C1 segment of cervical spinal cord (tissue), 14 donors: ENCODE measurements at places on chromosomes 3 and 15.

DNA sequence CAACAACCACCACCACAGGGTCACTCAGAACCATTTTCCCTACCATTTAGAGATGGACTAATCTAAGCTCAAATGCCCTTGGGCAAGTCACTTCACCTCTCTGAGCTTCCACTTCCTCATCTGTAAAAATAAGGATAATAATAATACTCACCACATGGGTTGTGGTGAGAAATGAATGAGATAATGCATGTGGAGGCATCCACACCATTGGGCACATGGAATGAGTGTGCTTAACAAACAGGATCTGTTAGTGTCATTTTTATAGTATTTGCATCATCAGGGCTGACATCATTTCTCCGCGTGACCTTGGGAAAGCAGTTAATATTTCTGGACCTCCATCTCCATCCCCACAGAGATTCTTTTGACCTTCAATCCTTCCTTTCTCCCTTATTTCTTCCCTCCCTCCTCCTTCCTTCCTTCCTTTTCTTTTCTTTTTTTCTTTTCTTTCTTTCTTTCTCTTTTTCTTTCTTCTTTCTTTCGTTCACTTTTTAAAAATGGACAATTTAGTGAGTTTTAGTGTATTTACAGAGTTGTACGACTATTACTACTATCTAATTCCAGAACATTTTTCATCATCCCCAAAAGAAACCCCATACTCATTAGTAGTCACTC lies 7.7 kb upstream of the RFT1 start:
- DNase-seq: no peak

DNA sequence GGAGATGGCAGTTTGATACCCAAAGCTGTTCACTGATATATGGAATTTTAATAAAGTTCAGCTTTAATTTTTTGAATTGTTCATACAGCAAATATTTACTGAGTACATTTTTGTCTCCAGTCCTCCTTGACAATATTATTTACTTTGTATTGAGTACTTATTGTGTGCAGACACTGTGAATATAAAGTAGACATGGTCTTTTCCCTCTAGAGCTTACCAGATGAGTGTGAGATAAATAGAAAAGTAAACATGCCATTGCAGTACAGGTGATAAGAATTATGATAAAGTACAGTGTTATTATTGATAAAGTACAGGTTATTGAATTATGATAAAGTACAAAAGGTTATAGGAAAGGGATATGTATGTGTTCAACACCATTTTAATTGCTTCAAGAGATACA lies 2.1 kb downstream of the UBA5 start:
- no peak for DNase-seq

DNA sequence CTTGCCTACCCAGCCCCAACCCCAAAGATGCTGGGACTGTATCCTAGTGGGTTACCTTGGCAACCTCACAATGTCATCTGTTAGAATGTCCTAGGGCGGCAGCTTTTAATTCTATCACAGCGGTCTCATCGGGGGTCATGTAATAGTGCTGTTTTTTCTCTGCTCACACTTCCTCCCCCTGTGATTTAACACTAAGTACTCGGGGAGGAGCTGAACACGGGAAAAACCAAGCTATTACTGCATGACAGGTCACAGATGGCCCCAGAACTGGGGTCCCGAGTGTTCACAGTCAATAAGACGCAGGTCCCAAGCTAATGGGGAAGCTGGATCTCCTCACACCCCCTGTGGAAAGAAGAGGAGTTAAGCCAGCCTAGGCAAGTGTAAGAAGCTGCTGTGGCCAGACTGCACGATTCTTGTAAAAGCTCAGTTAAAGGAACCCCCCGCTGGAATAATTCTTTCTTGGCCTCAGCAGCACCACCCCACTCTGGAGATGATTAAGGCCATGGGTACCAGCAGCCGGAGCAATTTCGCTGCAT lies 2.5 kb upstream of the RFTN1 start:
- no peak for DNase-seq

GRCh38 chr3:106092792-106093191 lies 224.0 kb upstream of the CBLB start:
- DNase-seq: no peak

DNA sequence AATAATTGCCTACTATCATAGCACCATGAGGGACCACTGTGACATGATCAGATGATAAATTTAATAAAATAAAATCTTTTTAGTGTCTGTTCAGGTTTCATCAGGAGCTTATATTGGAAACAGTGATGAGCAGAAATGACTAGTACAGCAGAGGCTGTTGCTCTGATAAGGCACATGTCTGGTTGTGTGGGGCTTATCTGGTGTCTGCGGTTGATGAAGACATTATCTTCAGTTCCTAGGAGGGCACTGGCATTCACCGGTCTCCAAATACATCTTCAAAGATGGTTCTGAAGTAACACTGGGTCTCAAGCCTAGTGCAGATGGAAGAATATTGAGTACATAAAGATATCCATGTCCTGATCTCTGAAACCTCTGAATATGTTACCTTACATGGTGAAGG lies 125.3 kb downstream of the SUCNR1 start:
- DNase-seq: no peak

DNA sequence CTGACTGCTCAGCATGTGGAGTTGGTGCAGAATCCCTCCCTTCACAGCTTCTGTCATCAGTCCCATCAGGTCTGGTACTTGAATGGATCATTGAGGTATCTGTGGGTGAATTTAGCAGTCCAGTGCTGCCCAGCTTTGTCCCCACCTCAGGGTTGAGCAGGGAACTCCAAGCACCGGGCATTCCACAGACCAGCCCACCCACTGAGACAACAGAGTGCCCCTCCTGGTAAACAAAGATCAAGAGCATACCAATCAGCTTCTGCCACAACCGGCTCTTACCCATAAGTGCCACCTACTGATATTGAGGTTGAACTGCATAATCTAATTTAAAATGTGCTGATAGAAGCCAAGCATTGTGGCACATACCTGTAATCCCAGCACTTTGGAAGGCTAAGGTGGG lies 57.1 kb upstream of the FXR1 start:
- no peak for DNase-seq
